Substantia nigra (tissue), 51 donors: ENCODE measurements at places on chromosomes 2 and 18.
A peak's percentile ranks its signal among the peaks of the same experiment; 100 is the strongest.

DNA sequence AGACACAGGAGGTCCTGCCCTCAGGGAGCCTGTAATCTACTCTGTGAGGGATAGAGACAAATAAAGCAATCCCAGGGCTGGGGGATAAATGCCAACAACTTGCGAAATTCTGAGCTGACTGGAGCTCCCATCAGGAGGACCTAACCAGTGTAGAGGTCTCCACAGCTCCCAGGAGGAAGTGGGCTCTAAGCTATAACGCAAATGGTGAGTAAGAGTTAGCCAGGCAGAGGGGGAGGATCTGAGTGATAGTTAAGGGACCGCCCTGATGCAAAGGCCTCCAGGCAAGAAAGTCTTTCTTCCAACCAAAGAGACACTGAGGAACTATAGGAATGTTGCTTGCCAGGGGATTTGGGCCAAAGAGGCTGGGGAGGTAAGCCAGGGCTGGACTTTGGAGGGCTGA is 16.0 kb upstream of the ZNF532 start:
- DNase-seq = no peak

DNA sequence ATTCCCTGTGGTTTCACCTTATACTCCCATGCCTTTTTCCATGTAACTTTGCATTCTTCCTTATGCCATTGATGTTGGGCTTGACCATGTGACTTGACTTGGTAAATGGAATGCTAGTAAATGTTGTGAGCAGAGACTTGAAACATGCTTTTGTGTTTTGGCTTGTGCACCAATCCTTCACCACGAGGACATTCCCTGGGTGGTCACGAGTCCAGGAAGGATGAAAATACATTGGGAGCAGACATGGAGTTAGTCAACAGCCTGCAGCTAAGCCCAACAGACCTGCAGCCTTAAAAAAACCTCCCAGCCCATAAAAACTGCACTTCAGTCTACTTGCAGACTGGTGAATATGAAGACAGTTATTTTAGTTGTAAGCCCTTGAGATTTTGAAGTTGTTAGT is 116.5 kb upstream of the SPATS2L start:
- DNase-seq = no peak

- DNase-seq = no peak
Observed at GRCh38 chr2:236415684-236416444, 151.7 kb upstream of the ASB18 start.

- DNase-seq = no peak
Observed at GRCh38 chr2:121006743-121007489, 271.2 kb downstream of the GLI2 start.

DNA sequence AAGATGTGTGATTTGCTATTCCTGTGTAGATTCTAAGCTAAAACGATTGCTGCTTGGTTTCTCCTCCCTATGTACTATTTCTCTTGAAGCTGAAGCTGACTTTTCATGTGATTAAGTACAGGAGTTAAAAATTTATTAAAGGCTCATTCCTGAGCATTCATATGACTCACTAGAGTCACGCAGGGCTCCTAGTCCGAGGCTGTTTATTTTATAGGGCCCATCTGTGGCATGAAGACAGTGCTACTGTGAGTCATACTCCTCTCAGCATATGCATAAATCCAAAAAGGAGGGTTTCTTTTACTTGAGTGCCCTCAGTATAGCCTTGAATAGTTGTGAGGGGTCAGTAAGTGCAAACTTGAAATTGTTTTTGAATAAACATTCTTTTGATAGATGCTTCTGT is 378.8 kb downstream of the PTPRM start:
- DNase-seq = no peak

DNA sequence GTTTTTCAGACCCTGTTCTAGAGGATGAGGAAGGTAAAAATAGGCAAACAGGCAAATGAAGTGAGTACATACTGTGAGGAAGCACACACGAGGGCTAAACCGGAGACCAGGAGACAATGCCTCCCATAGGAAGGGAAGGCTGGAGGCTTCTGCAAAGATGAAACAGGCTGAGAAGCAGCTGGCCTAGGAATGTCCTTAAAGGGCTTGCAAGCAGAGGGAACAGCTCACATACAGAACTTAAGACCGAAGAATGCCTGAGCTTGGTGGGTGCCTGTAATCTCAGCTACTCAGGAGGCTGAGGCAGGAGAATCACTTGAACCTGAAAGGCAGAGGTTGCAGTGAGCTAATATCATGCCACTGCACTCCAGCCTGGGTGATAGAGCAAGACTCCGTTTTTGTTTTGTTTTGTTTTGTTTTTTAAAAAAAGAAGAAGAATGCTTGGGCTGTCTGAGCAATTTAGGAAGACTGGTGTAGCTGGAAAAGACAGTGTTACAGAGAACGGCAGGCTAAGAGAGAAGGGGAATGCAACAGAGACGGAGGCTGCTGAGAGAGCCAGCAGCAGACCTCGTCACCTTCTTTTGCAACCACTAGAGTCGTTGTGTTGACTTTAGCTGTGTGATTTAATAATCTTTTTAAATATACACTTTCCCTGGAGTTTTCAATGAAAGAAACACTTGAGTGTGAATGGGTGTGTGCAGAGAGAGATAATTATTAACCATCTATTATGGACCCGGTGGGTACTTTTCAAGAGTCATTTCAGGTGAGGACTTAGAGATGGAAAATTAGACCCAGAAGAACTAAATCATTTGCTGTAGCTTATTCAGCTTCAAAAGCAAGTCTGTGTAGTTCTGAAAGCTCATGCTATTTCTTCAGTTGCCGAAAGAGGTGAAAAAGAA is 232.8 kb downstream of the GALR1 start:
- DNase-seq = no peak

GRCh38 chr2:56478027-56478426 is 294.2 kb downstream of the CCDC85A start:
- DNase-seq = no peak

GRCh38 chr18:78967692-78968091 is 11.9 kb upstream of the SALL3 start:
- no peak for DNase-seq

DNA sequence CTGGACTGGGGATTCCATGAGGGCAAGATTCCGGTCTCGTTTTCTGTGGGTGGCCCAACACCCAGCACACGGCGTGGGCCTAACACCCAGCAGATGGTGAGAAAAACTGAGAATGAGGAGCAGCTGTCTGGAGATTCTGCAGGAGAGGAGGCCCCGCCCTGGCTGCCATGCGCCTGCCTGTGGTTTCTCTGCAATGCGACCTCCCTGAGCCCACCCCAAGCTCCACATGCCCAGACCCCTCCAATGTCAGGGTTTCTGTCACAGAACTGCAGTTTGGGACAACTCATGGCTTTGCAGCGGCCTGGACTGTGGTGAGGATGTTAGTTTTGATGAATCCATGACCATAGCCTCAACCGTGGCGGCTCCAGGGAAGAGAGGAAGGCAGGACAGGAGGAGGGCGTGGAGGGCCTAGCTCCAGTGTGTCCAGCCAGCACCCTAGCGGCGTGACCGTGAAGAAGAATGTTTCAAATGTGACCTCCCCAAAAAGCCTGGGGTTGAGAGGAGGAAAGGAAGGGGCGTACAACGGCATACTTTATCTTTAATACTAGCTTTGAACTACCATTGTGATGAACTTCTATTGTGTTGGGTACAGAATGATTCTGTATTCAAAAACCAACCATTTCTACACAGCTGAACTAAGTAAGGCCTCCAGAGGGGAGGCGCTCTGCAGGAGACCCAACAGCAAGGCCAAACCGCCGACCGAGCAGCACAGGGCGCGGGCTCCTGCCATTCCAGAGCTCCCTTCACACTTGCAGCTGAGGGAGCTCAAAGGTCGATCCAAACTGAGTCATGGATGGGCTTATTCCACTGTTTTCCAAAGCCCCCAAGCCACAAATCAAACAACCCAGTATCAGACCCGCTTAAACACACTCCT is 3.4 kb downstream of the PXDN start:
- no peak for DNase-seq

- no peak for DNase-seq
Observed at GRCh38 chr2:6824962-6825361, 40.7 kb downstream of the CMPK2 start.

DNA sequence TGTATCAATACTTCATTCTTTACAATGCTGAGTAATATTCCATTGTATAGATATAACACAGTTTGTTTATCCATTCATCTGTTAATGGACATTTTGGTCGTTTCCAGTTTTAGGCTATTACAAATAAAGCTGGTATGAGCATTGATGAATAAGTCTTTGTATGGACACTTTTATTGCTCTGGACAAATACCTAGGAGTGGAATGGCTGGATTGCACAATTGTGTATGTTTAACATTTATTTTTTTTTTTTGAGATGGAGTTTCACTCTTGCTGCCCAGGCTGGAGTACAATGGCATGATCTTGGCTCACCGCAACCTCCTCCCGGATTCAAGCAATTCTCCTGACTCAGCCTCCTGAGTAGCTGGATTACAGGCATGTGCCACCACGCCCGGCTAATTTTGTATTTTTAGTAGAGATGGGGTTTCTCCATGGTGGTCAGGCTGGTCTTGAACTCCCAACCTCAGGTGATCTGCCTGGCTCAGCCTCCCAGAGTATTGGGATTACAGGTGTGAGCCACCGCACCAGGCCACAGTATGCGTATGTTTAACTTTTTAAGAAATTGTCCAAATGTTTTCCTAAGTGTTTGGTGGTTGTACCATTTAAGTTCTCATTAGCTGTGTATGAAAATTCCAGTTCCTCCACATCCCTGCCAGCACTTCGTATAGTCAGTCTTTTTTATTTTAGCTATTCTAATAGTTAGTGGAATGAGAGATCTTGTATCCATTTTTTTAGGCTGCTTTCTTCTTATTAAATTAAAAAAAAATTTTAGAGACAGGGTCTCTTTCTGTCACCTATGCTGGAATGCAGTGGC is 194.9 kb upstream of the HAAO start:
- no peak for DNase-seq

DNA sequence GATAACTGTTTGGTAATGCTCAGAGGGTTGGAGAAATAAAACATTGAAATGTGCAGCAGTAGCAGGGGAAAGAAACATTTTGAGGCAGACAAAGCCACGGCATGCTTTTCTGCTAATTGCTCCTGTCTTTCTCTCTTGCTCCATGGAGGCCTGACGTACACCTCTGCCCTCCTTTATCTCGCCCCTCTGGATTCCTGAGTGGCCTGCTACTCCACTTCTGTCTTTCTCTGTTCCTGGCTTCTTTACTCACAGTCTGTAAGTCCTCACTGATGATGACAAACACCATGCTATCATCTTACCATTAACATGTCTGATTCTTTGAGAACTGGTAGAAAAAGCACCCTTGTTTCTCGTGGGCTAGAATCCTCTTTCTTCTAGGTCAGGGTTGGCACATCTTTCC is 392.9 kb downstream of the MEIS1 start:
- DNase-seq = no peak

- DNase-seq = peak; percentile 8
Observed at GRCh38 chr2:80454628-80455027, 150.1 kb upstream of the LRRTM1 start.

GRCh38 chr2:223995569-223995968 is 38.3 kb downstream of the MRPL44 start:
- no peak for DNase-seq

DNA sequence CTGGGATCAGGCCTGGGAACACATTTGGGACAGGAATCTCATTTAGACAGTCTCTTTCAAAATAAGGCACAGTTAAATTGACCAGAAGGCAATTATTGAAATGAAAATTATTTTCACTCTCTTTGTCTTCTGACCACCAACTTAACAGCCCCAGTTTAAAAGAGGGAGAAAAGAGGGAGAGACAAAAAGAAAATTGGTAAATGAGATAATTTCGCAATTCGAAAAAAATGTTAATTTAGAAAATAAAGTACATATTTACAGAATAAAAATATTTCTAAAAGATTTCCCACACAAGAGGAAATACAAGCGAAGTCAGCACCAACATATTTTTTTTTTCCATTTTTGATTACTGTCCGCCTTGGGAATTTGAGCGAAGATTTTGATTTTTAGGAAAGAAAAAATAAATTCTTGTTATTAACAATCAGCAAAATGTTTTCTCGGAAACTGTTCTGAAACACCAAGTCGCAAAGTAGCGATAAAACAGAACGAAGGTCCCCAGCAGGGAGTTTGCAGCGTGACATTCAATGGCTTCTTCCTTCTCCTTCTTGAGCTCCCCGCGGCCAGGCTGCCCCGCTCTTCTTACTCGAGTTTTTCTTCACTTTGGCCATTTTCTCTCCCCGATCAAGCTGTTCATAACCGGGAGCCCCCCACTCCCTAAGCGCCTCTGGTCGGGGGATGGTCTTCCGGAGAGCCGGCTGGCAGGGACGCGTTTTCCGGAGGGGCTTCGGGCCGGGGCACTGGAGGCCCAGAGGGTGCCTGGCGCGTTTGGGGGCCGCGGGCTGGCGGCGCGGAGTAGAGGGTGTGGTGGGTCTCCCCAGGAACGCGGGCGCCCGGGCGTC is 5.0 kb downstream of the SP9 start:
- no peak for DNase-seq

GRCh38 chr2:138155304-138155703 is 191.0 kb downstream of the HNMT start:
- no peak for DNase-seq
